ENCODE measurements at places on chromosomes 5 and 9.

DNA sequence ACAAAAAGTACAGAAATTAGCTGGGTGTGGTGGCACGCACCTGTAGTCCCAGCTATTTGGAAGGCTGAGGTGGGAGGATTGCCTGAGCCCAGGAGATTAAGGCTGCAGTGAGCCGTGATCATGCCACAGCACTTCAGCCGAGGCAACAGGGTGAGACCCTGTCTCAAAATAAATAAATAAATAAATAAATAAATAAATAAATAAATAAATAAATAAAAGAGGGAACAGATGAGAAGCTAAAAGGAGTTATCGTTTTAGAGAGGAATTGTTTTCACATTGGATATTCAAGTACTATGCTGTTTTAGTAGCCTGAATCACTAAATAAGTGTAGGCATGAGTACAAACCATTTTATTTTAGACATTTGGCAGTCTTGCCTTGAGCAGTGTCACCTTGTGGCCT, 151.7 kb downstream of the UNC13B start:
- DNase-seq, result no peak

- no peak for DNase-seq
Observed at GRCh38 chr5:98432378-98432777, 341.1 kb upstream of the RGMB start.

DNA sequence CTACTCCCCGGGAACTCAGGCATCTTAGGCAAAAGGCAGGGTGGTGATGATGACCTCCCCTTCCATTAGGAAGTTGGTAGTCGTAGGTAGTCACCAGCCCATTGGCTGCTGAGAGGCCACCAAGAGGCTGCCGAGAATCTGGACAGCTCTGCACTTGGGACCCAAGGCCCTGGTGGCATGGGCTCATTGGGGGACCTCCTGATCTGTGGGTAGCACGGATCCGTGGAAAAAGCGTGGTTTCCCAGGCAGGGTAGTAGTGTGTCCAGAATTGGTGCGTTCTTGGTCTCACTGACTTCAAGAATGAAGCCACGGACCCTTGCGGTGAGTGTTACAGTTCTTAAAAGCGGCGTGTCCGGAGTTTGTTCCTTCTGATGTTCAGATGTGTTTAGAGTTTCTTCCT, 158.8 kb downstream of the CNTLN start:
- DNase-seq, result no peak

DNA sequence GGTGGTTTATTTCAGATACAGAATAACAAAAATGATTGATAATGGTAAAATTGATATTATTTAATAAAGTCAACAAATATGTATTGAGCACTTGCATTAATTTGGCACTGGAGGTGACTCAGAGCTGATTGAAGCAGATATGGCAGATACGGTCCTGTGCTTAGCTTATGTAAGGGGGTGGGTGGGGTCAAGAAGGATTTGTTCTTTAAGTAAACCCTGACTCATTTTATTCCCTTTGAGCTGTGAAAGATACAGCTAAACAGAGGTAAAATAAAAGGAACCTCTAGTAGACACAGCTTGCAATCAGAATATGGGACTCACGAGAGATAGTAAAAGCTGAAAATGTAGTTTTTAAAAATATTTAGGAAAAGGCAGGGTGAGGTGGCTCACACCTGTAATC, 201.3 kb upstream of the CLINT1 start:
- DNase-seq, result no peak

DNA sequence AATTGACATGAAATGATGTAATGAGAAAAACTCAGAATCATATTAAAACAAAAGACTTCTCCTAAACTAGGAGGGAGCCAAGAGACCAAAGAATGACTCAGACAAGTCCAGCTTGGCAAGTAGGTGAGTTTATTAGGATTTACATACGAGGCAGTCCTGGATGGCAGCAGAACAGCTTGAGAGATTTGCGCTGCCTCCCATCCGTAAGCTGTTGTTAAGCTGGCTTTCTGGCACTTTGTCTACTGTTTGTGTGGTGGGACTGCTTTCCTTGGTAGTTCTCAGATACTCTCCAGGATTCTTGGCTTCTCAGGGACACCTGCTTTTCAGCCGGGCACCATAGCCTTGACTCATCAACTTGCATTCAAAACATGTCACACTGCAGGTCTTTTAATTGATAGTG, 57.6 kb downstream of the COX7C start:
- DNase-seq, result no peak

- DNase-seq, result no peak
Observed at GRCh38 chr5:34499001-34499734, 157.0 kb upstream of the RAI14 start.

DNA sequence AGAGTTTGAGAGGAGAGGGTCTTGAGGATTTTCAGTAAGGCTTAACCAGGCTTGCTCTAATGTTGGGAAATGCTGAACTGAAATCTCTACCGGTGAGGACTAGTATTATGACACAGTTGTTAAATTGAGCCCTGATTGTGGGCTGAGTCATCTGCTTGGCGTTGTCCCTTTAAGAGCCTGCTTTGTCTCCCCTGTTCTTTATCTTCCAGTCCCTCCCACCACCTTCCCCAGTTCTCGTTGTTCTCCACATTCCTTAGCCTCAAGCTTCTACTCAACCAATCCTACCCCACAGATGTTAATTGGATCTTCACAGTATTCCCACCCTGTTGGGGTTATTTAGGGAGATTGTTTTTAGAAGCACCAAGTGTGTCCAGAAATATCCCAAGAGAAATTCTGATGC, 57.6 kb downstream of the ANKRD55 start:
- DNase-seq, result no peak

- peak; percentile 21 for DNase-seq
Observed at GRCh38 chr9:125486152-125486508, 220.9 kb downstream of the MAPKAP1 start.

DNA sequence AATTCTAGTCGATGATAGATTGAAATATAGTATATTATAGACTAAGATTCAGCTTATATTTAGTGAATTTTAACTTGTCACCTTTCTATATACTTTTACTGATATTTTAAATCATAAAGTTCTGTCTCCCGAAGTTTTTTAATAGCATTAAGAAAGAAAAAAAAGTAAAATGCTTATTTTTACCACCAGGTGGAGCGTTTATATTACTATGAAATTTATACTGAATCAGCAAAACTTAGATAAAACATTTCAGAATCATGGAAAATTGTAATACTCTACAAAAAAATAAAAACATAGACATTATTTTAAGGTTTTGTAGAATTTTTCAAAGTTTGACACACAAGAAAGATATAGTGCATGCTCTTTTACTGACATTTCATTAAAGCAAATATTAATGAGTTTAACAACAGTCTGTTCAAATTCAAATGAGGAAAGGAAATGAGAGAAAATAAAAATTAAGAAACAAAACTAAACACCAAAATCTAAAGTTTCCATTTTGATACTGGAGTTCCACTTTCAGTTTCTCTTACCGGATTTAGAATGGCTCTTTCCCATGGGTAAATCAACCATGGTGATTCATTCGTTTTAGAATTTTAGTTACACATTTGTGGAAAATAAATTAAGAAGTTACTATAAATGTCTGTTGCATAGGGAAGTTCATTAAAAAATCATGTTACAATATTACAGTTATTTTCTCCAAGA, 1035.3 kb downstream of the CDH12 start:
- DNase-seq, result peak; percentile 31

All from tongue (tissue), 3 donors.